ENCODE measurements at places on chromosomes 5 and 9. TPM values are rescaled to one million over a fixed set of nuclear protein-coding genes. Genes with fewer than 3 reads are reported as not detected.
A peak's percentile ranks its signal among the peaks of the same experiment; 100 is the strongest.

DNA sequence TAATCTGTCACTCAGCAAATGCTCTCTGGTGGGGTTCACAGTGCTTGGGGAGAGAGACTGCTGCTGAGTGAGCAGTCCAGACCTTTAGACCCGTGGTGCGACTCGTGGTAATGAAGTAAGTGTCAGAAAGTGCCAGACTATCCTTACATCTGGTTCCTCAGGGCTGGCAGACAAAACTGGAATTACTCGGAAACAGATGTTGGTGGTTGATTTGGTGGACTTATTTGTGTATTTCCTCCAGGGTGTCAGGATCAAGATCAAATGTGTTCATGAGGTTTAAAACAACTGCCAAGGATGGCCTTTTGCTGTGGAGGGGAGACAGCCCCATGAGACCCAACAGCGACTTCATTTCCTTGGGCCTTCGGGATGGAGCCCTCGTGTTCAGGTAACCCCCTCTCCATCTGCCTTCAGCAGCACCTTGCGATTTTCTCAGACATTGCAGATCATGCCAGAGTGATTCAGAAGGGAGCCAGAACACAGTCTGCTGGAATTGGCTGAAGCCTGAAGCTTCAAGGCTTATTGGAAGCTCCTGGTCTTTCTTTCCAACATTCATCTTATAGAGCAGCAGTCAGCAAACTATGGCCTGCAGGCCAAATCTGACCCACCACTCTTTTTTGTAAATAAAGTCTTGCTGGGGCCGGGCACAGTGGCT, 105.2 kb downstream of the LIFR start:
- H3K27ac ChIP-seq, result no peak overlapping the region
- no peaks in the 10 kb centered on the region for H3K27me3 ChIP-seq
- H3K4me3 ChIP-seq, result no peak overlapping the region
- no peaks in the 10 kb centered on the region for H3K36me3 ChIP-seq
- DNase-seq, result no peak

GRCh38 chr9:114806526-114806900, 674 bp upstream of the TNFSF15 start:
- H3K27ac ChIP-seq, result no peak overlapping the region
- H3K4me3 ChIP-seq, result no peak overlapping the region
- DNase-seq, result no peak
- H3K27me3 ChIP-seq, result no peaks in the 10 kb centered on the region
- H3K4me1 ChIP-seq, result no peaks in the 10 kb centered on the region
- no peaks in the 10 kb centered on the region for H3K36me3 ChIP-seq

DNA sequence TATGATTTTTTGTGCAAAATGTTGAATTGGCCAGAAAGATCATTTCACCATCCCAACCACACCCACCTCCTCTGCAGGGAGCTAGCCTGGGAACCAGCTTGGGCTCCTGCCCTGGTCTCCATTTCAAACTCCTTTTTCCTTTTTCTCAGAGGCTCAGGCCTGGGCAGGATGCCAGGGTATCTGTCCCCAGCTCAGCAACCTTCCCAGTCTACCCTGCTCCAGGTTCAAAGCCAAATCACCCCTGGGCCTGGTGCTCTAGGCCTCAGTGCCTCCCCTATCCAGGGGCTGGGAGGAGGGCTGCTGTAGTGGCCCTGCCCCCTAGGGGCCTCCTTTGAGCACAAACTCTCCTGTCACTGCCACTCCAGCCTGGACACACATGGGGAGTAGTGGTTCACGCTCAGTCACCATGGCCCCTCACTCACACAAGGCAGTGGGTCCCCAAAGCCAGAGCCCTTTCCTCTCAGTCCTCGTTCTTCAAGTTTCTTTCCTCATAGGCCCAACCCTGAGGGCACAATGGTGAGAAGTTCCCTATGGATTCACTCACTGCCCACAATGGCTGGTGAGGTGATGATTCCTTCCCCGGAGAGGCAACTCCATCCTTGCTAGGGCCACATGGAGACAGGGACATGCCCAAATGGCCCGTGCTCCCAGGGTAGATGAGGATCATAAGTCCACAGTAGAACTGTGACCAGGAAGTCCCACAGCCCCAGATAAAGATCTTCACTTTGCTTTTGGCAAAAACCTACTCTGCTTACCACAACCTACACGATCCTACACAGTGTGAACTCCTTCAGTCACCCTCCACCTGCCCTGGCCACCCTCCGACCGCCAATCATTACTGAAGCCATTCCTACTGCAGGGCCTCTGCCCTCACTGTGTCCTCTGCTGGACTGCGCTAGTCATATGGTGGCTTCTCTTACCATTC, 1.6 kb upstream of the ST6GALNAC4 start:
- no peak overlapping the region for H3K4me3 ChIP-seq
- H3K4me1 ChIP-seq, result peaks cover 36% of the 10 kb centered on the region
- H3K27me3 ChIP-seq, result no peaks in the 10 kb centered on the region
- H3K27ac ChIP-seq, result peak overlapping the region; percentile 81
- H3K36me3 ChIP-seq, result no peaks in the 10 kb centered on the region

GRCh38 chr5:52814352-52815148, 26.8 kb downstream of the ITGA1 start:
- no peaks in the 10 kb centered on the region for H3K4me1 ChIP-seq
- DNase-seq, result no peak
- H3K4me3 ChIP-seq, result no peak overlapping the region
- H3K27ac ChIP-seq, result no peak overlapping the region

- no peak overlapping the region for H3K27ac ChIP-seq
- no peak for DNase-seq
- no peaks in the 10 kb centered on the region for H3K36me3 ChIP-seq
- H3K4me1 ChIP-seq, result no peaks in the 10 kb centered on the region
- no peaks in the 10 kb centered on the region for H3K27me3 ChIP-seq
Measured at GRCh38 chr9:134544388-134545214, 97.0 kb upstream of the COL5A1 start.

- H3K4me1 ChIP-seq, result no peaks in the 10 kb centered on the region
- no peaks in the 10 kb centered on the region for H3K27me3 ChIP-seq
- H3K4me3 ChIP-seq, result no peak overlapping the region
- no peak overlapping the region for H3K27ac ChIP-seq
- no peak for DNase-seq
Measured at GRCh38 chr9:89632192-89632733, 27.5 kb downstream of the GADD45G start.

- no peaks in the 10 kb centered on the region for H3K4me1 ChIP-seq
- H3K36me3 ChIP-seq, result no peaks in the 10 kb centered on the region
- no peak overlapping the region for H3K4me3 ChIP-seq
- no peak overlapping the region for H3K27ac ChIP-seq
Measured at GRCh38 chr5:2754581-2755075, 3.2 kb upstream of the IRX2 start.

DNA sequence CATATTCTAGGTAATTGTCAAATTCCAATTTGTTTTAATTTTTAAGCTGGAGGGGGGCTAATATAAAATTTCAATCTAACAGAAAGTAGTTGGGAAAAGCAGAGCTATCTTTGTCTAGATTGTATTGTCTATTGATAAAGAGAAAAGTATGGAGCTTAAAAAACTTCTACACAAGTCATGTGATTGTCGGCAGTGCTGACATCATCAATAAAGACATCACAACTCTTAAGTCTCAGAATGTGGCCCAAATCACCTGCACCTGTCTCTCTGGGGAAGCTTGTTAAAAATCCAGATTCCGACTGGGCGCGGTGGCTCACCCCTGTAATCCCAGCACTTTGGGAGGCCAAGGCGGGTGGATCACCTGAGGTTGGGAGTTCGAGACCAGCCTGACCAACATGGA, 333.8 kb downstream of the RASEF start:
- H3K27ac ChIP-seq, result no peak overlapping the region
- H3K4me3 ChIP-seq, result no peak overlapping the region
- H3K4me1 ChIP-seq, result no peaks in the 10 kb centered on the region
- H3K27me3 ChIP-seq, result no peaks in the 10 kb centered on the region
- no peak for DNase-seq
- H3K36me3 ChIP-seq, result no peaks in the 10 kb centered on the region

- DNase-seq, result no peak
- H3K4me3 ChIP-seq, result no peak overlapping the region
- no peak overlapping the region for H3K27ac ChIP-seq
- no peaks in the 10 kb centered on the region for H3K27me3 ChIP-seq
Measured at GRCh38 chr5:2780421-2781171, 29.1 kb upstream of the IRX2 start.

GRCh38 chr5:168865968-168866367, 286.8 kb upstream of the PANK3 start:
- H3K27ac ChIP-seq, result no peak overlapping the region
- no peaks in the 10 kb centered on the region for H3K4me1 ChIP-seq
- H3K36me3 ChIP-seq, result no peaks in the 10 kb centered on the region

GRCh38 chr5:113427871-113428574, 6.8 kb downstream of the TSSK1B start:
- H3K4me1 ChIP-seq, result no peaks in the 10 kb centered on the region
- H3K27ac ChIP-seq, result no peak overlapping the region
- H3K4me3 ChIP-seq, result no peak overlapping the region
- peaks cover 2% of the 10 kb centered on the region for H3K27me3 ChIP-seq

- peaks cover 3% of the 10 kb centered on the region for H3K4me1 ChIP-seq
- no peak overlapping the region for H3K4me3 ChIP-seq
- no peaks in the 10 kb centered on the region for H3K36me3 ChIP-seq
Measured at GRCh38 chr9:90062982-90063381, 458.2 kb downstream of the GADD45G start.

- H3K4me1 ChIP-seq, result peaks cover 15% of the 10 kb centered on the region
- H3K36me3 ChIP-seq, result no peaks in the 10 kb centered on the region
- DNase-seq, result no peak
- H3K27me3 ChIP-seq, result no peaks in the 10 kb centered on the region
- H3K27ac ChIP-seq, result no peak overlapping the region
- H3K4me3 ChIP-seq, result no peak overlapping the region
Measured at GRCh38 chr5:135242021-135242865, 156.8 kb downstream of the MACROH2A1 start.

NSA2 gene
- 42.7 TPM for total RNA-seq

PCDHB11 gene
- 1.6 TPM for total RNA-seq
